ENCODE measurements at places on chromosomes 4 and X.

GRCh38 chrX:40148385-40149285 lies 50.9 kb upstream of the BCOR start:
- no peak for DNase-seq

DNA sequence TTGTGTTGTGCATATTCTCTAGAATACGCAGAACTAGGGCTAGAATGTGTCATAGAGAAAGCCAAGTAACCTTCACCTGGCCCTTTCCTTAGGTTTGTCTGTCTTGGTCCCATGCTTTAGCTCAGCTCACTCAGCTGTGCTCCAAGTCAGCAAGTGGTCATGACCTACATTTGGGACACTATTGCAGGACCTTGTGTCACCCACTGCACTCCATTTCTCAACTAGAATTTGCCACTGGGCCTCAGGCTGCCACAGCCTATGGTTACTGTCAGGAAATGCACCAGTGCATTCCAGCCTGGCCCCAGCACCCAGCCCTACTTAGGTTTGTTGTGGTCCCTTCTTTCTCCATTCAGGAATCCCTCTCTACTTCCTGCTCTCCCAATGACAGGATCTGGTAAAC lies 7.7 kb upstream of the FGG start:
- DNase-seq: no peak

DNA sequence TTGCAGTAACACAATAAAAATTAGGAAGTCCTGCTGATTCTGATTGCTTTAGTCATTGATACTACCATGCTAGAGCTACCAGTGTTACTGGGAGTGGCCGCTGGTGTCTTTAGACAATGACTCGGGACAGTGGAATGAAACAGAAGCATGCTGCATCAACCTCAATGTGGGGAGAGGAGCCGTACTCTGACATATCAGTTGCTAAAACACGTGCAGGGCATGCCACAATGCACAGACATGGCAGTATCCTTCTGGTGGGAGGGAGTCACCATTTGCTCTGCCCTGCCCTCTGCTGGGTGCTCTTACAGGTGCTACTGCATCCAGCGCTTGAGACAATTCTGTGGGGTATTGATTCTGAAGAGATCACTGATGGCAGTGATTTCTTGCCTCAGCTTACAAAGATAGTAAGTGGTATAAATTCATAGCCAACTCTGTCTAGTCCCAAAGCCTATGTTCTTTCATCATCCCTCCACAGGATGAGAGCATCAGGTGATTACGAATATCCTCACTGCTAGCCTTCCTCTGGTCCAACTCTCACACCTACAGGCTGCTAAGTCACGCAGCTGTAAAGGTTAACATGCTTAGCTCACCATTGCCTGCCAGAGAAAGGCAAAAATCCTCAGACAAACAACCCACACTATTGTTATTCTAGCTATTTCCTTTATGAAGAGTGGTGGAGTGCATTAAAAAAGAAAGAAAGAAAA lies 43.7 kb downstream of the NSG1 start:
- DNase-seq: peak; percentile 53

DNA sequence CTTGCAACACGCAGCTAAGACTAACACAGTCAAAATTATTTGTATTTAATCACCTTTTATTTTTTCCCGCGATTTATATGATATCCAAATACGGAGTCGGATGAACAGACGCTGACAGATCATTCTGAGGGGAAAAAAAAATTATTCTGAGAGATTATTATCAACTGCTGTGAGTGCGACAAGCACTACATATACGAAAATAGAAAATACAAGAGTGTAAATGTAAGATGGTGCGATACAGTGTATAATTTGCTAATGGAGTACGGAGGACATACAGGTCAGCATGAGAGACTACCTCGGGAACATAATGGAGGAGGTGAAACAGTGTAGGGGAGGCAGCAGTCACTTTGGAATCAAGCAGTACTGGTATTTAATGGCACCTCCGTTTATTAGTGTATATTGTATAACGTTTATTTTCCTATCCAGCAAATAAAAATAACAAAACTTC lies 2.8 kb upstream of the LIN54 start:
- no peak for DNase-seq
